ENCODE measurements at places on chromosomes 16 and 17.

GRCh38 chr16:7997966-7998365 lies 592.3 kb downstream of the TMEM114 start:
- no peak for DNase-seq

- peak; percentile 84 for DNase-seq
These were observed 10.3 kb upstream of the MSL1 start for GRCh38 chr17:40111221-40112128.

- no peak for DNase-seq
These were observed 68.3 kb upstream of the BCAR1 start for GRCh38 chr16:75319513-75320411.

DNA sequence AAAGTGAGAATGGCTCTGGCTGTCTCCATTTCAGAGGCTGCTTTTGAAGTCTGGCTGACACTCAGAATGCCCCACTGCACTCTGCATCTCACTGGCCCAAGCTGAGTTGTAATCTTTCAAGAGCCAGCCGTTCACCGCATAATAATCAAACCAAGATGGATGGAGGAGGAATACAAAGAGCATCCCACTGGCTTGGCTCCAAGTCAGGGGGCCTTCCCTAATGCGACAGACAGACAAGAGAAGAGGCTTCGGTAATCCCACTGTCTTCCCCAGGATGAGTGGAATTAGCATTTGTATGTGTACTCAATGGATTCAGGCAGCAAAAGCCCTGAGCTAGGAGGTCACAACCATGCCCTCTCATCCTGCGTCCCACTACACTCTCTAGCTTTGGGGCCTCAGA lies 68.0 kb downstream of the CBLN1 start:
- no peak for DNase-seq

DNA sequence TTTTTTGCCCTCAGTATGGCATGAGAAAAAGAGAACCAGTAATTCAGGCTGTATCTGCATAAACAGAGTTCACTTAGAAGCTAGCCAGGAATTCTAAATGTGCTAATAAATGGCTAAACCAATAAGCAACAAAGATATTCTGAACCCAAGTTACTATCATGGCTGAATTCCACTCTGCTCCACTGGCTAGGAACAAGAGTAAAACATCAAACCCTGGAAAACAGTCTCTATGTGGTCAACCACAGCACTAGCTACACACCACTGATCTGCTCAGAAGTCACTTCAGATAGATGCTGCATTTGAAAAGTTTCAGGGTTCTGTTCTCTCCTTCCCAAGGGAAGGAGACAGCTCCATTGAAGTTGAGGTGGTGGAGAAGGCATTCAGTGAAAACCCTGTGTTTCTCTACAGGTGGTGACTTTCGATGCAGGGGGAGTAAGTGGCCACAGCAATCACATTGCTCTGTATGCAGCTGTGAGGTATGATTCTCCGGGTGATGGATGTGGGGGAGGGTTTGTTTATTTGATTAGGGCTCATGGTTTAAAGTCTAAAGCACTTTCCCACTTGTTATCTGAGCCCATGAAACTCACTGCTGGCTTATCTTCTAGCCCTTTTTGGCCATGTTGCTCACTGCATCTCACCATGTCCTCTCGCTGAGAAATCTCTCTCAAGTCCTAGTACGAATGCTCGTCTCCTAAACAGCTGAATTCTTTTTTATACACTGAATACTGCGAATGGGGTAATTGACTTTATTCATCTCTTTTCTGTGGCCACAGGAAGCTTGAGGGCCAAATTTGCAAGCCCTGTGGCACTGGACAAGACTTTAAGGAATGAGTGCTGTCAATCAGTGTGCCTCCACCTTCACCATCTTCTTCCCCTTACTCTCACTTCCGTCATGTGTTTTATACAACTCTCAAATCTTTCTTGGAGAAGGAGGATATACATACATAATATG lies 39.9 kb downstream of the CENPV start:
- no peak for DNase-seq

GRCh38 chr17:66423056-66423955 lies 120.9 kb downstream of the PRKCA start:
- DNase-seq: no peak

- no peak for DNase-seq
These were observed 3.3 kb upstream of the HIGD1B start for GRCh38 chr17:44844390-44844830.

DNA sequence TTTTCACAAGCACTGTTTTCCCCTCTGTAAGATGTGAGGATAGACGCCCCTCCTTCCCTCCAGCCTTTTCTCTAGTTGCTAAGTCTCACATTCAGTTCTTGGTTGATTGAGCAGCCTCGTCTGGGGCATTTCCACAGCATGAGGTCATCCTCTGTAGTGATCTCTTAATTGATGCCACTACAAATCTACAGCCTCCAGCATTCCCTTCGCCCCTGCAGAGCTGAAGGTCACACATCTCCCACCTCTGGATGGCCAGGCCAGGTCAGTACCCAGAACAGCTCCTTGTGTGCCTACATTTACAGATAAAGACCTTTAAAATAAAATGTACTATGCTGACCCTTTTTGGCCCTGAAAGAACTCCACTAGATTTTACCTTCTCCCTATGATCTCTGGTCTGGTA lies 32.5 kb upstream of the CDH11 start:
- no peak for DNase-seq

GRCh38 chr17:42276609-42277341 lies 584 bp upstream of the STAT5B start:
- DNase-seq: peak; percentile 54

- DNase-seq: no peak
These were observed 16.2 kb downstream of the MPO start for GRCh38 chr17:58264407-58265103.

DNA sequence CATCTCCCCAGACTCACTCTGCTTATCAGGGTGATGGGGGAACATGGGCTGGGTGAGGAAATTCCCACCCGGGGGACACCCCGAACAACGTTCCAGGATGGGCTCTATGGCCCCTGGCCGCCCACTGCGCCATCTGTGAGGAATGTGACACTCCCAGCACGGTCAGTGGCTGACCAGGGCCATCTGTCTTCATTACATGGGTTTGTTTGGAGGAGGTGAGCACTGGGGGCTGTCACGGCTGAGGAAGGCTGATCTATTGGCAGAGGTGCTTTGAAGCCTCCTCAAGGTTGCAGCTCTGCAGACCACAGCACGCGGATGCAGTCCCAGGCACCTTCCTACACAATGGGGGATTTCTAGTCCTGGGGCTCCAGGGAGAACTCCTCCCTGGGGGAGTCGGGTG lies 214.1 kb upstream of the FOXF1 start:
- DNase-seq: no peak

DNA sequence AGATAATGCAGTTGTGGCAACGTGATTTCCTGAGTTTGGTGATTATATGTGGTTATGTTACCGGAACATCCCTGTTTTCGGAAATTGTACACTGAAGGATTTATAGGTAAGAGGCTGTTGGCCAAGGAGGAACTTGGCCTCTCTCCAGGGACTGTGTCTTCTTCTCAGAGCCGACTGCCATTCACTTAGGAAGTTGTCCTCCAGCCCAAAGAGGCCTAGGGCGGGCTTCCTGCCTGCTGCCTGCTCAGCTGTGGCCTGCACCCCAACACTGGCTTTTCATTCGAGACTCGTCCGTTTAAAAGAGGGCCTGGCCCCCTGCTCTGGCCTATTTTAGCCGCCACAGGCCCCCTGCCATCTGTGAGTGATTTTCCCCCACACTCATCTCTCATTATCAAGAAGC lies 64.3 kb downstream of the ZDHHC7 start:
- no peak for DNase-seq

- DNase-seq: no peak
These were observed 5.3 kb upstream of the MAPK7 start for GRCh38 chr17:19372866-19373504.

DNA sequence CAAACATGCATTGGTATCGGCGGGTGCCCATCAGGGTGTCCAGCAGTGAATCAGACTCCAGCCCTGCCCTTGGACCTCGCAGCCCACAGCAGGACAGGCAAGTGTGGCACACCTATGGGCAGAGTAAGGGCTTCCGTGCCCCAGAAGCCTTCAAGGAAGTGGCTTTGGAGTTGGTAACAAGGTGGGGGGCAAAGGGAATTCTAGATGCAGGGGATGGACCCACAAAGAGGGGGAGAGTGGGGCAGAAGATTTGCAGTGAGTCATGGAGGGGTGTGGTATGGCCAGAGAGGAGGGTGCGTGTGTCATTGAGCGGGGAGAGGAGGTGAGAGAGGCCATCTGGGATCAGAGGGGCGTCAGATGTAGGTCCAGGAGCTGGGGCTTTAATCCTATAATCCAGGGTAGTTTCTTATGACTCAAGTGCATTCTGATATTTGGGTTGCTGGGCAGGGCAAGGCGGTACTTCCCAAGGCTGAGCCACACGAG lies 8.5 kb upstream of the SPNS2 start:
- no peak for DNase-seq

DNA sequence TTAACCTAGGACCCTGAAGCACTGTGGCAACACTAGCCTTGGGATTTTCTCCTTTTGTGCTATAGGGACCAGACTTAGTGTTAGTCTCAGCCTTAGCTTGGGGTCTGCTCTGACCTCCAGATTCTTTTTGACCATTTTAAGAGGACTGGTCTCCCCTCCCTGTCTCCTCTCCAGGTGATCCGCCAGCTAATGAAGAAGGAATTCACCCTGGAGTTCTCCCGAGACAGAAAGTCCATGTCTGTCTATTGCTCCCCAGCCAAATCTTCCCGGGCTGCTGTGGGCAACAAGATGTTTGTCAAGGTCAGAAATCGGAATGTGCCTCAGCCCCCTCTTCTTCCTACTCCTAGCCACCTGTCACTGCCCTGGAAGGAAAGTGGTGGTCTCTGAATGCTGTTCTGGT lies 19.5 kb downstream of the ATP2A1 start:
- DNase-seq: no peak

GRCh38 chr17:63446753-63447470 lies 806 bp upstream of the CYB561 start:
- no peak for DNase-seq

DNA sequence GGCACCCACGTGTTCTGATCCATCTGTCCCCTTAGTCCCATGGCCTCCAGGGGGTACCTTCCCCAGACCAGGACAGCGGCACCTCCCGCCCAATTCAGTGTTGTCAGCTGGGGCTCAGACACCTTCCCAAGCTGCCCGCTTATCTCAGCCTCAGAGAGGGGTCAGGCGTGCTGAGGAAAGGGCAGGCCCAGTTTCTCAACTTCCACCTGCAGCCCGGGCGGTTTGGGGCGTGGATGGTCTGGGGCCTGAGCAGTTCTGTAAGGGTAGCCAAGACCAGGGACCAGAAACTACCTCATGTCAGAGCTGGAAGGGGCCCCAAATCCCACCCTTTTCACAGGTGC lies 5.1 kb downstream of the PLCD3 start:
- no peak for DNase-seq

DNA sequence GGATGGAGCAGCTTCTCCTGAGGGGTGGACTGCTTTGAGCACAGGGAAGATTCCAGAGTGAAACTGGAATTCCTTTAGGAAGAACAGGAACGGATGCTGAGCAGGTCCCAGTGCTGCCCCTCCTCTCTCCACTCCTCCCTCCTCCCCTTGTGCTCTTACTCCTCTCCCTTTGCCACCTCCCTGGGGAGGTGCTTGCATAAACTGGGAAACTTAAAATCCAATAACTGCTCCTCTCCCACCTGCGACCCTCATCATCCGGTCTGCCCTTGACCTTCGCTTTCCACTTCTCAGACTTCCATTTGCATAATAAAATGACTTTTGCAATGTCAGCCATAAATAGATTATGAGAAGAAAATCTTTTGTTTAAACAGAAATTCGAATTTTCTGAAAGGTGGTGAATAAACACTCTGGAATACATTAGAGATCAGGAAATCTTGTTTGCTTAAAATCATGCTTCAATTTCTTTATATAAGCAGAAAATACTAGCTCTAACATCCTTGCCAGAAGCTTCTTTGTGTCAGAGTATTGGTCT lies 23.7 kb downstream of the HSBP1 start:
- no peak for DNase-seq

- DNase-seq: no peak
These were observed 563 bp downstream of the ZACN start for GRCh38 chr17:76079535-76079955.

- DNase-seq: no peak
These were observed 37.4 kb downstream of the TK2 start for GRCh38 chr16:66512272-66513110.

DNA sequence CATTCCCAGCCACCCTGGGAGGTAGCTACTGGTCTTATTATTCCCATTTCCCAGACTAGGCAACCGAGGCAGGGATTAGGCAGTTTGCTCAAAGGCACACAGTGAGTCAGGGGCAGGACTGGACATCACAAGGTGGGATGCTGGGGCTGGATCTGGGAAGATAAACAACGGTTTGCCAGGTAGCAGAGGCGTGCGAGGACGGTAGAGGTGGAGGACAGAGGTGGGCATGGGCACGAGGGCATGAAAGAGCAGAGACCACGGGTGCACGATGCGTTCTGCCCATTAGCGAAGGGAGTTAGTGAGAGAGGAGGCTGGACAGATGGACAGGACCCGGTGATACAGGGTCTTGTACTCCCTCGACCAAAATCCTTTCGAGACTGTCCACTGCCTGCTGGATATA lies 148.0 kb downstream of the SDK2 start:
- DNase-seq: no peak

- DNase-seq: no peak
These were observed 915.5 kb downstream of the KCNJ2 start for GRCh38 chr17:71084838-71085237.

DNA sequence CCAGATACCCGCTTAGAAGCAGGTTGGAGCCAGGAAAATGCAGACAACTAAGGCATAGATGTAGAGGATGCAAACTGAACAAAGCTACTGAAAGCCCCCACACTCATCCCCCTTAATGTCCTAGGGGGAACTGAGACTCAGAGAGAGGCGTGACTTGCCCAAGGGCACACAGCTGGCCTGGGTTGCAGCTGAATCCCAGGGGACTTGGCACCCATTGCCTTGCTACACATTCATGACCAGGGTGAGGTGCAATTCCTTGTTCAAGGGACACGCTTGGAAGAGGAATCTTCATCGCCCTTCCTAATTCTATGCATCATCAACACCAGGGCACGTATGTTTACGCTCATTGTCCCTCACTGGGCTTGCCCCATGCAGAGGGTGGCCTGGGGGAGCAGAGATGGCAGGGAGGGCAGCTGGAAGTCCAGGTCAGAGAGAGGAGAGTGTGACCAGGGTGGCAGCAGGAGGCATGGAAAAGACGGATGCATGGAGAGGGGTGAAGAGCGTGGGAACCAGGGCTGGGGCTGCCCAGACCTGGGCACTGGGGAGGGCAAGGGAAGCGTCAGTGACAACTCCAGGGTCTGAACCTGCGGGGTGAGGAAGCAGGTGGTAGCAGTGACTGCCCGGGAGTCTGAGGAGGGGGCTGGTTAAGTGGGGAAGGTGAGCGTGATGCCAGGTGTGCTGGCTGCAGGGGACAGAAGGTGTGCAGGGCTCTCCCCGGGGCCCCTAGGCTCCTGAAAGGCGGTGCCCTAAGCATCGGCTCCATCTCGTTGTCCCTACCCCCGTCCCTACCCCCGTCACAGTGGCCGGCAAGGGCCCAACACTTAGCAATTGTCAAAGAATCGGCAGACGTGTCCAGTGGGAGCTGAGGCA lies 267.1 kb upstream of the TNRC6C start:
- DNase-seq: no peak

Data from NCI-H2227 treated with DMSO at 0.1 percent for 48 hours (cell line).